Hematopoietic multipotent progenitor cell treated with erythropoietin and hydrocortisone succinate and interleukin-3 and kit ligand, for 6 days (in vitro differentiated cells): ENCODE measurements at places on chromosomes 7 and 10.

- no peak for DNase-seq
Measured at GRCh38 chr10:24465891-24466818, 257.2 kb downstream of the KIAA1217 start.

GRCh38 chr10:48725708-48726107, 41.0 kb downstream of the WDFY4 start:
- DNase-seq: no peak

DNA sequence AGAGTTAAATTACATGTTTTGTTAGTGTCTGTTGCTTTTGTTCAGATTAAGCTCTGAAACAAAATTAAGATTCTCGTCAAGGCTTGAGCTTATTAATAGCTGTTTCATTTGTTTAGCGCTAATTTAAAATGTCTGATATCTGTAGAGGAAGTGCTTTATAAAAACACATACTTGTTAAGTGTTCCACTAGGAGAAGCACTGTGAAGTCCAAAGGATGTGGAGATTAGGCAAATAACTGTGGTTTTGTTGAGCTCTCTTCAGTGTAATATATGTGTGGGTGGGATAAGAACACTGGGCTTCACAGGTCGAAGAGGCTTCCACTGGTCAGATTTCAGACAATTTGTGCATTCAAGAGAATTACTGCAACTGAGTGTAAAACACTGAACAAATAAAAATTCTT, 242.0 kb downstream of the AUTS2 start:
- no peak for DNase-seq

DNA sequence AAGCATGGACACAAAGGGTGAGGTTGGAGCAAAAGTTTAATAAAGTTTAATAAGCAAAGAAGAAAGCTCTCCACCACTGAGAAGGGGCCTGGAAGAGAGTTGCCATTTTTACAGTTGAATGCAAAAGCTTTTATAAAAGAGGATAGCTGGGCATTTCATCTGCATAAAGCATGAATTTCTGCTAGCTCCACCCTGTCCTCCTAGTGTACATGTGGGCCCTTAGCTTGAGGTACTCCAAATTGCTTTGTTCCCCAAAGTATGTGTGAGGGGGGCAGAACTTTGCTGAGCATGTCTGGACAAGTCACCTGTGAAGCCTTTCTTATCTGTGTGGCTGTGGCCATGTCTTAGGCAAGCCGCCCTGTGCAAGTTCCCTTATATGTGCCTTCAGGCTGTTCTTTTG, 22.6 kb upstream of the CROT start:
- DNase-seq: no peak

GRCh38 chr7:158266817-158267741, 320.5 kb downstream of the PTPRN2 start:
- DNase-seq: no peak
